ENCODE measurements at places on chromosomes 6 and 20.
A peak's percentile ranks its signal among the peaks of the same experiment; 100 is the strongest.

- no peak for DNase-seq
Observed at GRCh38 chr20:36342331-36343120, 36.4 kb downstream of the DLGAP4 start.

- DNase-seq: no peak
Observed at GRCh38 chr6:18053078-18053477, 65.6 kb upstream of the KIF13A start.

DNA sequence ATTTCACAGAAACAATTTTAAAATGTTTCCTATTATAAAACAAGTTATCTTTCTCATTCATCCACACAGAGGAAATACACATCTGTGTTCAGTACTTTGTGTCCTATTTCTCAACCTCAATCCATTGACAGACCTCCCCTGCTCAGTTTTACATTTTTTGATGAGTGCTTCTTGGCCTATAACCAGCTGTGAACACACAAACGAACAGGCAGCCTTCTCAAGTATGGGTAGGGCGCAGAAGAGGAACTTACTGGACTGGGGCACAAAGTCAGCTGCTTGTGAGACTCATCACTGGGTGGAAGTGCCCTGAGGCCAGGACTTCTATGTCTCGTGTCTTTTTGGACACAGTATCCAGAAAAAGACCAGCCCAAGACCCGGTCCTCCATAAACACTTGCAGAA lies 2.8 kb downstream of the RPS6KA2 start:
- DNase-seq: no peak

- DNase-seq: no peak
Observed at GRCh38 chr6:118895859-118896258, 1.9 kb downstream of the ASF1A start.

GRCh38 chr6:39892490-39893129 lies 41.7 kb downstream of the MOCS1 start:
- no peak for DNase-seq

DNA sequence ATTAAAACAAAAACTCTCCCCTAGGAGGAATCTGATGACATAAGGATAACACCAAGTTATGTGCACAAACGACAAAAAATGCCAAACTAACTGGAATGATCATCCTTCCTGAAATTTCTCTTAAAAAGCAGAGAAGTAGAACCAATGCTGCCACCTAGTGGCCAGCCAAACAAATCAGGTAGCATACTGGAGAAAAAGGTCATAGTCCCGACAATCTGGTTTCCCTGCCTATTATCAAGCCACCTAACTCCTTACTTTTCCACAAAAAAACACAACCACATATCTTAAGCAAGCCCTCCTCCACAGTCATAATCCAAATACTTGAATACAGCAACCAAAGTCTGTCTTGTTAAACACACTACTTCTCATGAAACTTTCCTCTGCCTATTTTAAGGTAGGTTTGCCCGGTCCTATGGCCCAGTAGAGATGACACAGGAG lies 5.3 kb downstream of the OARD1 start:
- peak; percentile 18 for DNase-seq

DNA sequence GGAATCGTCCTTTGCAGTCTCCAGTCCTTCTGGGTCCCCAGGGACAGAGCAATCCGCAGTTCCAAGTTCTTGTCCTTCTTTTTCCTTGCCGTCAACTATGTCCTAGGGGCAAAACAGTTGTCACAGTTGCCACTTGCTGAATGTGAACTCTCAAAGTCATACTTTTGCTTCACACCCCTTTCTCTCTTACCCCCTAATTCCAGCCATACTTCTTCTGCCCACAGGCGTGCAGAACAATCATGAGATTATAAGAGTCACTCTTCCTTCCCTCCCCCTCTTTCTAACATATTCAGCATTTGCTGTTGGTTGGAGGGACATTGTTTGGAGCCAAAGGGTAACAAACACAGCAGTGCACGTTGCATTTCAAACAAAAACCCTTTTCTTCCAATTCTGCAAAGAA lies 74.4 kb downstream of the BCAS1 start:
- no peak for DNase-seq

DNA sequence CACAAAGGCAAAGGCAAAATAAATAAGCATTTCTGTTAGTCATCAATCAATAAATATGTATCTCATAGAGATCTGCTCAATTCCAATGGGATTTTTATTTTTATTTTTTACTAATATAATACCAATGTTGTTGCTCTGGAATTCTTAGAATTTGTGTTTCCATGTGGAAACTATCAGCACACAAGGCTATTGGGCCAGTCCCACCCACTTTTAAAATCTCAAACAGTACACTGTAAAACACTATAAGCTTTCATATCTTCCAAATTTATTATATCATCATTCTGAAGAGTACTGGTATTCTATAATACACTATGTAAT lies 563.8 kb upstream of the MARCKS start:
- DNase-seq: no peak

DNA sequence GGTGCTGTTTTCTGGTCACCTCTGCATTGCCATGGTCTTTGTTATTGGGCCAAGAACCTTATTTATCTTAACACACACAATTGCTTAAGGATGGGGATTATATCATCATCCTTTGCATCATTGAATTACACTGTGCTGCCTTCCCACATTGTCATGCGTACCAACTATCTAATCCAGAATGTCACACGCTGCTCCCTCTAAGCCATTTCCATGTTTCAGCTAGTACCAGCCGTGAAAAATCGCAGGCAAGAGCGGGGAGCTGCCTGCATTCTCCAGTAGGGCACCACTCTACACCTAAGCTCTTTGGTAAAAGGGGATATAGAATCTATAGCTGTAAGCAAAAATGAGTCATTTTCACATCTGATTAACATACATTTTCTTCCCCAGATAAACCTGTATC lies 277.0 kb downstream of the PRL start:
- DNase-seq: no peak

- no peak for DNase-seq
Observed at GRCh38 chr6:39829331-39829730, 37.2 kb downstream of the DAAM2 start.

DNA sequence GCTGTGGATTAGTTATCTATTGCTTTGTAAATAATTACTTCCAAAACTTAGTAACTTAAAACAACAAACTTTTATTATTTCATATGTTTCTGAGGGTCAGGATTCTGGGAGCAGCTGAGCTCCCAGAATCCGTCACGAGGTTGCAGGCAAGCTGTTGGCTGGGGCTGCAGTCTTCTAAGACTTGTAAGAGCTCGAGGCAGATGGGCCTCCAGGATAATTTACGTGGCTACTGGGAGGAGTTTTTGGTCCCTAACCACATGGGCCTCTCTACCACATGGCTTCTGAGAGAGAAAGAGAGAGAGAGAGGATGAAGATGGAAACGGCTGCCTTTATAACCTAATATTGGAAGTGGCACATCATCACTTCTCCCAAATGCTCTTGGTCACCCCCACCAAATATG lies 64.9 kb upstream of the SULF2 start:
- DNase-seq: no peak

DNA sequence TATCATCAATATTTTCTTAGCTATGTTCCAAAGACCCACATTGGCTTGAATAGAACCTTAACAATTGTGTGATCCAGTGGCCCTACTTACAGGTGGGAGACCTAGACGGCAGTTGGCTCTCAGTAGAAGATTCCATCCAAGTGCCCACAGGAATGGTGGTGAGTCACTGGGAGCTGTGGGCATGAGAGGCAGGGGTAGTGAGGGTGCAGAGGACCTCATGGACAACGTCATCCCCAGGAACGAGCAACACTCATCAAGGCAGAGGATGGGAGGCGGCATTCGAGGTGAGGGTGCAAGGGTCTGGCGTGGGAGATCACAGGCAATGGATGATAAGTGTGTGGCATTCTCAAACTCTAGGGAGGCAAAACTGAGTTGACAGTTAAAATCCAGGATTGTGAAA lies 17.5 kb upstream of the SPO11 start:
- no peak for DNase-seq

GRCh38 chr6:93685494-93685893 lies 266.1 kb upstream of the EPHA7 start:
- no peak for DNase-seq

DNA sequence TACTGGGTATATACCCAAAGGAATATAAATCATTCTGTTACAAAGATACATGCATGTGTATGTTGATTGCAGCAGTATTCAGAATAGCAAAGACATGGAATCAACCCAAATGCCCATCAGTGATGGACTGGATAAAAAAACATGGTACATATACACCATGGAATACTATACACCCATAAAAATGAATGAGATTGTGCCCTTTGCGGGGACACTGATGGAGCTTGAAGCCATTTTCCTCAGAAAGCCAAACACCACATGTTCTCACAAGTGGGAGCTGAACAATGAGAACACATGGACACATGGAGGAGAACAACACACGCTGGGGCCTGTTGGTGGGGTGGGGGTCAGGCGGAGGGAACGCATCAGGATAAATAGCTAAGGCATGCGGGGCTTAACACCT lies 41.3 kb upstream of the MAPK13 start:
- DNase-seq: no peak

Measured in DMS79 (cell line).